ENCODE measurements at places on chromosomes 5 and 9.

DNA sequence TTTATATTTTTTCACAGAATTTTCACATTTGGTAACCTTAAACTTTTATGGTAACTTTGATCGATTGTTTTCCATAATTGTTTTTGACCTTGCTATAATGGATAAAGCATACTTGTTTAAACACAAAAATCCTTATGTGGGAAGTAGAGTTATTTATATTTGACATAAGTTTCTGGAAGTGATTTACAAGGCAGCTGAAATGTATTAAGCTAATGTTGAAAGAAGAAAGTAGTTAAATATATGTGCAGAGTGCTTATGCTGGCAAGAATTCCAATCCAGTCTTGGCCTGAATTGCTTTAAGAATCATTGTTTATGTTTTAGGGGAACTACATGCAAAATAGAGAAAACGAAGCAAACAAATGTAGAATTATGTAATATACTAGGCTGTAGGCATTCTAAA is 763.6 kb downstream of the TAF11L14 start:
- DNase-seq, result no peak

GRCh38 chr5:167881041-167881440 is 410.4 kb upstream of the WWC1 start:
- no peak for DNase-seq

DNA sequence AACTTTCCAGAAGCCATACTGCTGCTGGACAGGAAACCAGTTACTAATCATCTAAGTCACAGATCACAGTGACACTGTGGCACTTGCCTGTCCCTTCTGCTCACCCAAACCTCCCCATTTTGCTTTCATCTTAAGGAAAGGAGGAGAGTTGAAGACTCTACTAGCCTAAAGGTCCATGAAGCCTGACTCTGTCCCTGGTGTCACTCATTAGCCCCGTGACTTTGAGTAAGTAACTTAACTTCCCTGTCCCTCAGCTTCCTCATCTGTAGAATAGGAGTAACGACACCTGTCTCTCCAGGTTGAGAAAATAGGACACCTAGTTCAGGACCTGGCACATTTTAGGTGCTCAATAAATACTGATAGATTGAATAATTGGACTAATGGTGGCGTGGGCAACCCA is 536 bp upstream of the SLC6A7 start:
- no peak for DNase-seq

DNA sequence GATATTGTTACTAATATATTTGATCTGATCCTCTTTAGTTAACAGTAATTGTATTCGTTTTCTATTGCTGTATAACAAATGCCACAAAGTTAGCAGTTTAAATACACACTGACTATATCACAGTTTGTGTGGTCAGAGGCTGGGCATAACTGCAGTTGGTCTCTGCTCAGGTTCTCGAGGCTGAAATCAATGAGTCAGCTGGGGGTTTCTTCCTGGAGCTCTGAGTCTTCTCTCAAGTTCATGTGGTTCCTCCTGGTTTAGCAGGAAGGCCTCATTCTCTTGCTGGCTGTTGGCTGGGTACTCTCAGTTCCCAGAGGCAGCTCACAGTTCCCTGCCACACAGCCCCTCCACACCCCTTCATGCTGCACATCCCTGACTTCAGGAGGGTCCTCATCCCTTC is 20.7 kb downstream of the COL23A1 start:
- no peak for DNase-seq

DNA sequence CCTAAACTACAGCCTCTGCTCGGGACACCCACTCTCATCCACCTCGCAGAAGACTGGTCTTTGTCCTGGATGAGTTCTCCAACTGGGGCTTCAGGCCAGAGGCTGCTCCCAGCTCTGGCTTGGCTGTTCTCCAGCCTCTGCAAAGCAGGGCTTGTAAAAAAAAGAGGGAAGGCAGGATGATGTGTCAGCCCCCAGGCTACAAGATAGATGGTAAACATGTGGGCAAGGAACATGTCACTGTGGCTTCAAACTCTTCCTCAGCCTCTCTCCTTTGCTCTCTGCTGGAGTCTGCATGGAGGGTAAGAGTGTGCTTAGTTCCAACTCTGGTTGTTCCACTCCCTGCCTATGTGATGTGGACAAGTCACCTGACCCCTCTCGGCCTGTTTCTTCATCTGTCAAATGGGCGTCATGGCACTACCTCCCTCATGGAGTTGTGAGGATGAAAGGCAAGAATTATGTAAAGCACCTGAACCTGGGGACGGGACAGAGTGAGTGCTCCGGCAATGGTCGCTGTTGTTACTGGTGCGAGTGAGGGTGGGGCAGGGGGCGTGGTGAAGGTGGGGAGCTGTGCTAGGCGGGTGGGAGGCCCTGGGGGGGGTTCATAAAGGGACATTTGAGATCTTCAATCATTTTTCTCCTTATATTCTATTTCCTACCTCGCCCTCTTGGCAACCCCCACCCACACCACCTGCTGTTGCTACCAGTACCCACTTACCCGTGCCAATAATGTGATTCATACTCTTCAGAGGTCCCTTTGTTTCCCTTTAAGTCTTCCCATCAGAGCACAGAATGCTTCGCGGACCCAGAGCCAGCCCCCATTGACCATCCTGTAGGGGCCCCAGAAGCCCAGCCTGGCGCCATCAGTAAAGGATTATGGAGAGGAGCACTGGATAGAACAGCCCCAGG is 6.8 kb upstream of the ZNF79 start:
- no peak for DNase-seq

- no peak for DNase-seq
These were observed 978 bp upstream of the UBE2B start for GRCh38 chr5:134370311-134370870.

- DNase-seq, result no peak
These were observed 36.9 kb upstream of the PLEKHG4B start for GRCh38 chr5:54876-55569.

DNA sequence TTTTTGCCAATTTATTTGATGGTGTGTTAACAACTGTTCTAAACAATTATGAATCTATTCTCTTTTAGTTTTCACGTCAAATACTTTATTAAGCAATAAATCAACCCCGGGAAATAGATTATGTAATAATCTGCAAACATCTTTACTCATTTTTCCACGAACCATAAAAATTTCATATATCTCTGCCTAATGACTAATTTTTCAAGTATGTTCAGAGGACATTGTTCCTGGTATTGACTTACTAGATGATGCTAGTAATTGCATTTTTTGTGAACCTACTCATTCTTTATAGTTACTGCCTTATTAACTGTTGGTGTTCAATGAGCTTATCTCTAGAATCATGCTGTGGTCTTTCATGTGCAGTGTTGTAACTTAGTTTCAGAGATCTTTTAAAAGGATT is 41.0 kb upstream of the FBN2 start:
- DNase-seq, result no peak

GRCh38 chr5:109741390-109741789 is 51.7 kb downstream of the MAN2A1 start:
- no peak for DNase-seq

DNA sequence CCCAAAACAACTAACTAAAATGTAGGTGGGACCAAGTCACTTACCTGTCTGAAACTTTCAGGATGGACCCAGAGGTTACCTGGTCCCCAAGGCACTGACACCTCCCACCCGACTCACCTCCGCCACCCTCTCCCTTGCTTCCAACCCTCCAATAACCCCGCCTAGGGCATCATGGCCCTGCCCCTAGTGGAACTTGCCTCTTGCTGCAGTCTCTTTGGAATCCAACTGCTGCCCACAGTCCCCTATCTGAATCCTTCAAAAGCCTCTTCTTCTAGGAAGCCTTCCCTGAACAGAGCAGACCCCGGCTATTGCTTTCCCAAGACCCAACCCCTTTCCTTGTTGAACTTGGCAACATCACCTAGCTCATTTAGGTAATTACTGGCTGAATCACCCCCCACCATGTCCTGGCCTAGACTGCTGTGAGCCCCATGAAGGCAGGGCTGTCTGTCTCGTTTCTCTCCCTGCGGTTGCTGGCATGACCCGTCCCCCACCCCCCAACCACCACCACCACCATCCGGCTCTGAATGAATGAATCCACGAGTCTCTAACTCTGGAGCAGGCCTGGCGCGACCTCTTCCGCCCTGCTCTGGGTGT is 9.4 kb downstream of the CRB2 start:
- no peak for DNase-seq

DNA sequence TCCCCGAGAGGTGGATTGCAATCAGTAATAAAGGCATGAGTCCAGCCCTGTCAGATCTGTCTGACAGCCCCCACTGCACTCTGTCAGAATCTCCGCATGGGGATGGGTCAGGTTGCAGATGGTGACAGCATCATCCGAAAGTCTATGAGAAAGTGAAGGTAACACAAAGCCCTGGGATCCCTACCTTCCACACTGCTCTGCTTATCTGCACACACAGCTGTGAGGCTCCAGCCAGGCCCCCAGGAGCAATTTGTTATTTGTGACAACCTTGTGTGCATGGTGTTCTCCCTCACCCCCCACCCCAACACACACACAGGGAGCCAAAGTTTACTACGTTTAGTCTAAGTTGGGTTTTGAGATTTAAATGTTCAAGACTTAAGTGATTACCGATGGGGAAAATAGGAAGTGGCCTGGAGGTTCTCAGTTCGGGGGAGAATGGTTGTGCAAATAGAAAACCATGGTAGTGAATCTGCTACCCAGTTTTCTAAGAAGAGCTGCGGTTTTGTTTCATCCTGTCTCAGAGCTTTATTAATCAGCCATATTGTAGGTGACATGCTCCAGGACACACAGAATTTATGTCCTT is 92.7 kb downstream of the SV2C start:
- DNase-seq, result no peak

GRCh38 chr9:98360176-98360708 is 104.8 kb upstream of the TBC1D2 start:
- no peak for DNase-seq

GRCh38 chr5:107935645-107936044 is 264.9 kb upstream of the EFNA5 start:
- no peak for DNase-seq

DNA sequence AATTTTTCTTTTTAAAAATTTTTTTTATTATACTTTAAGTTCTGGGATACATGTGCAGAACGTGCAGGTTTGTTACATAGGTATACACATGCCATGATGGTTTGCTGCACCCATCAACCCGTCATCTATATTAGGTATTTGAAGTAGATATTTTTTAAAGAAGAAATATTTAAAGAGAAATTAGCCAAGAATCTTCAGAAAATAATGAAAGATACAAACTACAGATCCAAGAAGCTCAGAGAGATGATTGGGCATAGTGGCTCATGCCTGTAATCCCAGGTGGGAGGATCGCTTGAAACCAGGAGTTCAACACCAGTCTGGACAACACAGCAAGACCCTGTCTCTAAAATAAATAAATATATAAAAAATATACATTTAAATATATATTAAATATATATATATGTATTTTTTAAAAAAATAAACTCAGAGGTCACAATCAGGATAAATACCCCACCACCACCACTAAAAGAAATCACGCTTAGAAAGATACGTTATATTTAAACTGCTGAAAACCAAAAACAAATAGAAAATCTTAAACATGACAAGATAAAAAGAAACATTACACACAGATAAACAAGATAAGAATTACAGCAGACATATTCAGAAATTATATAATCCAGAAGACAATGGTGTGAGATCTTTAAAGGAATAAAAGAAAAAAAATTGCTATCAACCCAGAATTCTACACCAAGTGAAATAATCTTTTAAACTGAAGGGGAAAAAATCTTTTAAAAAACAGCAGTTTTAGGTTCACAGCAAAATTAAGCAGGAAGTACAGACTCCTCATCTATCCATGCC is 57.5 kb downstream of the CSF2 start:
- no peak for DNase-seq

- no peak for DNase-seq
These were observed 103.4 kb upstream of the DMRTA1 start for GRCh38 chr9:22343218-22343611.

GRCh38 chr5:139413963-139414362 is 10.1 kb upstream of the SPATA24 start:
- no peak for DNase-seq

DNA sequence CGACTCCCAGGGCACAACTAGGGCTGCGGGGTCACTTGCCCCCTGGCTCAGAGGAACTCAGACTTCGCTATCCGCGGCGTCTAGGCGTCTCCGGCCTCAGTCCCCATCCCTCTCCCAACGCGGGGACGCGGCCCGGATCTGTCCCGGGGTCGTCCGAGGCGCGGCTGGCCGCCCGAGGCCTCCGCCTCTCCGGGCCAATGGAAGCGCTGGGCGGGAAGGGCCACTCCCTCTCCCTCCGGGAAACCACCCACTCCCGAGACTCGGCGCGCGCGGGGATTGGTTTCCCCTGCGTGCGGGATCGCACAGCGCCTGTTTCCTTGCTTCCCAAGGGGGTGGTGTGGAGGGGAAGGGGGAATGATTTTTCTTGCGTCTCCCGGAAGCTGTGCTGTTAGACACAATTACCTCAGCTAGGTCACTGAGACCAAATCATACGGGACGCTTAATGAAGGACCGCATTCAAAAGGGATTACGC is 38.3 kb downstream of the NR2F1 start:
- DNase-seq, result peak; percentile 82

- no peak for DNase-seq
These were observed 76.4 kb downstream of the SNX24 start for GRCh38 chr5:122921826-122922225.

- no peak for DNase-seq
These were observed 129.0 kb downstream of the PAPPA start for GRCh38 chr9:116282597-116282996.

DNA sequence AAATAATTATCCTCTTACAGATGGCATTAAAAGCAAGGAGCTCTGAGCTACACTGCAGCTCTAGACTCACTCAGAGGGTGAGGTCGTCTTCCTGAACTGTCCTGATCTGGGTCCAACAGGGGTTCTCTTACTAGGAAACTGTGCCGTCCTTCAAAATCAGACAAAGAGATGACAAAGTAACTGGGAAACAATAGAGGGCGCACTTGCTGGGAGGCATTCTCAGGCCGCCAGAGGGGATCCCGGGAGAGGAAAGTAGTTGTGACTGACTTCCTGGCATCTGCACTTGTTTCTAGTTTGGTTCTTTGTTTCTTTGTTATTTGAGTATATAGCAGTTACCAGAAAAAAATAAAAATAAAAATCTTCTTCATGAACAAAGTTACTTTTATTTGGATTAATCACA is 142.9 kb upstream of the MSX2 start:
- peak; percentile 69 for DNase-seq

GRCh38 chr5:54703133-54703532 is 185.6 kb downstream of the SNX18 start:
- peak; percentile 10 for DNase-seq

DNA sequence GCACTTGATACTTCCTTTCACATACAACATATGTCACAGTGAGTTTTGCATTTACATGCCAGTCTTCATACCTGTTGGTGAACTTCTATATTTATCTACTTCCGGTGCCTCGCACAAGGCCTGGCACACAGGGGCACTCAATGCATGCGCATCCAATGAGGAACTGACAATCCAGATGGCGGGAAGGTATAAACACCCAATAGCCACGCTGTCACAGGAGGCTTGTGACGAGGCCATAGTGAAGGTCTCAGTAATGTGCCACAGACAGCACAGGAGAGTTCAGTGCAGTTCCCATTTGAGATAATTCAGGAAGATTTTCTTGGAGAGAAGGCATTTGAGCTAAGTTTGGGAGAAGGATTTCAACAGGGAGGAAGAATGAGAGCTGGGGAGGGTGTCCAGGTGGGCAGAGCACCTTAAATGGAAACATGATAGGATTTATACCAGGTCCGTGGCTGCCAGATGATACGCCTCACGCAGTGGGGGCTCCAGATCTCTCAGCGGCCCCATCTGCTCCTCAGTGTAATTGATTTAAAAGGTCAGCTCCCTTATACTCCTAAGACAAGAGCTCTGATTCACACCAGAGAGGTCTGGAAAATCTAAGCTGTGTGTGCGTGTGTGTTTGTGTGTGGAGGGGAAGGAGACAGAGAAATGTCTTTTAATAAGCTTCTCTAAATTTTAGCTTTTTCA is 206.2 kb downstream of the DCP2 start:
- DNase-seq, result no peak

GRCh38 chr5:126354012-126354857 is 69.0 kb upstream of the GRAMD2B start:
- peak; percentile 62 for DNase-seq

Data from Calu3 (cell line).